Esophagus squamous epithelium (tissue), 5 donors: ENCODE measurements at places on chromosomes 1 and 21.

DNA sequence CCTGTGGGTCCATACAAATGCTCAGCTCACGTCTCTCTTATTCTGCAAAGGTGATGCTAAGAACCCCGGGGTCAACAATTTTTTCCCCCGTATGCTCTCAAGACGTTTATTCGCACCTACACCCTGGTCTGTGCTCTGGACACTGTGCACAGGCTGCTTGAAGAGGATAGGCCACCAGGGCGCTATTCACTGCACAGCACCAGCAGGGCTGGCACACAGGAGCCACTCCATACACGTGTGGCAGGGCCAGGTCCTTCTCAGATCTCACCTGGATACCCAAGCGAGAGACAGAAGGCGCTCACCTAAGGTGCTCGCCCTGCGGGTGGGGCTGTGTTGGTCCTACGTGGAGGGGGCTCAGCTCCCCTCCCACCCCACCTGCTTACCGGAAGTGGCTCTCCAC, 16.7 kb downstream of the TMEM63A start:
- no peak for DNase-seq

DNA sequence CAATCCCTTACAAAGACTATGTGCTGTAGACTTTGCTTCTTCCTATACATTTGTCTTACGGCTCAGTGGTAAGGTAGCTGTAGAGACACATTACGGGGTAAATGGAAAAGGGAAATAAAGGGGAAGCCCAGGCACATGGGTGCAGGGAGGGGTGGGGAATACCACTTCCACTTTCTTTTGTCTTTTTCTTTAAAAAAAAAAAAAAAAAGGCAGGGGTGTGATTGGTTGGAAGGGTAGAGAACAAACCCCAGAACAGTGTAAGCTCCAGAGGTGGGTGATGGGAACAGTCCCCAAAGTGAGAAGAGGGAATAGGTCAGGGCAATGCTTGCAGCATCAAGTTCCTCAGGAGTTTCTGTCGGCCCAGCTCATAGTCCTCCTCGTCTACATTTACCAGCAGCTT, 3.9 kb downstream of the NIT1 start:
- DNase-seq = no peak

DNA sequence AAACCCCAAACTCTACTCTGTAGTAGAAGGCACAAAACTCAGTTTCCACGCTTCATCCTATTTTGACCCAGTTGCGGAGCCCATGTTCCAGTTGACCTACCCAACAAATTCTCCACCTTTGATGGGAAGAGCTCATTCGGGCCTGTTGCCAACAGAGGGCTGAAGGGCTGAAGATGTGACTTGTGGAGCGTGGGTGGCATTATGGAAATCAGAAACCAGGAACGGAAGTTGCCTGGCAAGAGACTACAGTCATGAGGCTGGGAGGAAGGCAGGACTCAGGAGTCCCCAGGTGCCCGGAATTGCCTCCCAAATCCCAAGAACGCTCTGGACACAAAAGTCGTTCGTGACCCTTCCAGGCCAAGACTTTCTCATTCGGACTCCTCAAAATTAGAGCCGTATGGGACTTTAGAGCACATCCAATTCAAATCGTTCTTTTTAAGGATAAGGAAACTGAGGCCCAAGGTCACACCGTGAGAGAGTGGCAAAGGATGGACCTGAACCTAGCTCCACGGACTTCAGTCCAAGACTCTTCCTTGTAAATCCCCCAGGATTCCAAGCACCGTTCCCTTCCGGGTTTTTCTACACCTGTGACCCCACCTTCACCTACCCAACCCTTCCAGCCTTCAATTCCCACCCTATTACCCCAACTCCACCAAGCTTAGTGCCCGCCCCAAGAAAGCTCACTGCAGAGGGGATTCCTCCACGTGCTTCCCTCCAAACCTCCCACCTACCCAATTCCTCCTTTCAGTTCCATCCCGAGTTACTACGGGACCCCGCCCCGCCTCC, 739 bp downstream of the SMG5 start:
- DNase-seq = no peak

GRCh38 chr1:247448107-247448791, 9.7 kb downstream of the OR2B11 start:
- DNase-seq = no peak

DNA sequence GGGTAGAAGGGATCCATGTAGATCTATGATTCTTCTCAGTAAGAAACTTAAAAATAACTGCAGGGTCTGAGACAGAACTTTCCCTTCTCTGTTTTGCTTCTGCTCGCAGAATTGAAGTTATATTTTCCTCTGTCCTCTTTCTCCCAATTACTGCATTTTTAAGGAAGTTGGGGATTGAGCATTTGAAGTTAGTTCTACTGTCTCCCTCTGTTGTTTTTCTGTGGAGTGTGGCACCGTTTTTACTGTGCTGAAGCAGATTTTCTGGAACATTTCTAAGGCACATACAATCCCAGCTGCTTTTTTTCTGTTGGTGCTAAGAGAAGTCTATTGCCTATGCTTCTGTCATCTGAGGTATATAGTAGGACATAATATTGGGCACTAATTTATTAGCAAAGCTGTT, 43.3 kb downstream of the RASAL2 start:
- no peak for DNase-seq
